Bronchial epithelial cell (primary cell): ENCODE measurements at places on chromosomes 1 and 21. TPM values are rescaled to one million over a fixed set of nuclear protein-coding genes. Genes with fewer than 3 reads are reported as not detected.

GRCh38 chr21:46509741-46510502 is 51.2 kb downstream of the DIP2A start:
- peak; percentile 88 for DNase-seq

DNA sequence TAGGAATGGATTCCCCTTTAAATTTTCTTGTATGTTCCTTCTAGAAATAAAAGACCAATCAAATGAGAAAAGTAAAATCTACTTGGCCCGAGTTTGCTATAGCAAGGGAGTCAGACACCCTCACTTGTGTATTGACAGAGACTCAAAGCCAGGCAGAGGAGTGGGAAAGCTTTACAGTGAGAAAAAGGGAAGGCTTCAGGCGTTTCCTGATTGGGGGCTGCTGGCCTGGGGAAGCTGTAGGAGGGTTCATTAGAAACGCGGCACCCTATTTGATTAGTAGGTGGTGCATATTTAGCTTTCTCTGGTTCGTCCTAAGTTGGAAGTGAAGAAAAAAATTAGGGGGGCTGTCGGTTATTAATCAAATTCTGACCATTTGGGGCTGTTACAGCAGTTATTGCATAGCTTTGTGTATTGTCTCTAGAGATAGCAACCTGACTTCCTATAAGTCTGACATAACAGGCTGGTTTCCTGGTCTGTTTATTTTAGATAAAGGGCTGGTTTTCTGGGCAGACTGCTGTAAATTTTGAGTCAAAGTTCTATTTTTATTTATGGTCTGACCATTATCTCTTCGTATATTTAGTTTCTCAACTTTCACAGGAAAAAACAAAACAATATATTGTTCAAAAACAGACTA is 10.0 kb downstream of the SLC25A24 start:
- no peak for DNase-seq

GRCh38 chr1:23273450-23274133 is 56.3 kb upstream of the HTR1D start:
- peak; percentile 46 for DNase-seq

ACTL8 gene
- total RNA-seq = not detected in 2 replicates

SCAF4 gene
- 2.9 and 5.0 TPM in 2 replicates for total RNA-seq

LCE3E gene
- total RNA-seq = not detected in 2 replicates

LDLRAD2 gene
- under 0.01 TPM in 1 of 2 replicates, not detected in the other for total RNA-seq
